ENCODE measurements at places on chromosomes 16 and 17. TPM values are rescaled to one million over a fixed set of nuclear protein-coding genes. Genes with fewer than 3 reads are reported as not detected.

SLC38A8 gene
- not detected for total RNA-seq

KRT38 gene
- total RNA-seq: not detected

- DNase-seq: peak; percentile 60
Observed at GRCh38 chr16:1019231-1020090, 37.9 kb downstream of the SOX8 start.

C17orf50 gene
- not detected for total RNA-seq

DNA sequence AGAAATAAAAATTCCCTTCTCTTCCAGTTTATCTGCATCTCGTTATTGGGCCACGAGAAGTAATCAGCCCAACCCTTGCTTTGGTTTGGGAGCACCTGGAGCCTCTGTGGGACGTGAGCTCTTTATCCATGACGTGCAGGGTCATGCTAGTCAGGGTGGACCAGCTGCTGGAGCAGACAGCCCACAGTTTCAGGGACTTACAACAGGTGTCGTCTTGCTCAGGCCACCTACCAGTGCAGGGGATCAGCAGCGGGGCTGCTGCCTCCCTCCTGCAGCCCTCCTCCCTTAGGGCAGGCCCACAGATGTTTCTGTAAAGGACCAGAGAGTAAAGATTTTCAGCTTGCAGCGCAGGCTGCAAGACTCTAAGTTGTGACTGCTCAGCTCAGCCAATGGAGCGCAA, 16.9 kb downstream of the ADAD2 start:
- no peak for DNase-seq

DNA sequence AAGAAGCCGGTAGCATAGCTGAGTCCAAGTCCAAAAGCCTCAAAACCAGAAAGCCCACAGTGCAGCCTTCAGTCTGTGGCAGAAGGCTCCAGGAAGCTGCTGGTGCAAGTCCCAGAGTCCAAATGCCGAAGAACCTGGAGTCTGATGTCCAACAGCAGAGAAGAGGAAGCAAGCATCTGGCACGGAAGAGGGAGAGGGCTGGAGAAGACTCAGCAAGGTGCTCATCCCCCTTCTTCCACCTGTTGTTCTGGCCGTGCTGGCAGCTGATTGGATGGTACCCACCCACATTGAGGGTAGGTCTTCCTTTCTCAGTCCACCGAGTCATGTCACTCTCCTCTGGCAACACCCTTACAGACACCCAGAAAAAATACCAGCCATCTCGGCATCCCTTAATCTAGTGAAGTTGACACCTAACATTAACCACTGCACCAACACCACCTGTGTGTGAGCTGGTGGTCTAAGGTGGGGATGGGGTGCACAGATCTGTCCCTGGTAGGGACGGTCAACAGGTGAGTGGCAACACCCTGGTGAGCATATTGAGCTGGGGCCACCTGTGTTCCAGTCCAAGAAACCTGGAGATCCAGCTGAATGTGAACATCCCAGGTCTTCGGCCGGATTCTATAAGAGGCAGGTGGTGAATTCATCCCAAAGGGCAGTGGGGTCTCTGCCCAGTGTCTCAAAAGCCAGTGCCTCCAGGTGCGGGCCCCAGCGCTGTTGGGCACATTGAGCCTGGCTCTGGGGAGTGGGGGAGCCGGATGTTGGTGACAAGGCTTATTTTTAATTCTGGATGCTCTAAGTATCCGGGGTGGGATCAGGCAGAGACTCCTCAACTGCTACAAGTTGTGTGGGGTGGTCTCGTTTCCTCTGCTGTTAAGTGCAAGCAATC, 9.8 kb downstream of the MIEF2 start:
- no peak for DNase-seq

ABI3 gene
- total RNA-seq: 0.41 TPM

Measured in A172 (cell line).